Hematopoietic multipotent progenitor cell treated with erythropoietin and hydrocortisone succinate and interleukin-3 and kit ligand, for 6 days (in vitro differentiated cells): ENCODE measurements at places on chromosomes 6 and 20.

GRCh38 chr6:150053450-150053849, 15.5 kb downstream of the ULBP3 start:
- DNase-seq, result no peak

GRCh38 chr20:58449681-58450221, 60.7 kb downstream of the VAPB start:
- DNase-seq, result no peak

DNA sequence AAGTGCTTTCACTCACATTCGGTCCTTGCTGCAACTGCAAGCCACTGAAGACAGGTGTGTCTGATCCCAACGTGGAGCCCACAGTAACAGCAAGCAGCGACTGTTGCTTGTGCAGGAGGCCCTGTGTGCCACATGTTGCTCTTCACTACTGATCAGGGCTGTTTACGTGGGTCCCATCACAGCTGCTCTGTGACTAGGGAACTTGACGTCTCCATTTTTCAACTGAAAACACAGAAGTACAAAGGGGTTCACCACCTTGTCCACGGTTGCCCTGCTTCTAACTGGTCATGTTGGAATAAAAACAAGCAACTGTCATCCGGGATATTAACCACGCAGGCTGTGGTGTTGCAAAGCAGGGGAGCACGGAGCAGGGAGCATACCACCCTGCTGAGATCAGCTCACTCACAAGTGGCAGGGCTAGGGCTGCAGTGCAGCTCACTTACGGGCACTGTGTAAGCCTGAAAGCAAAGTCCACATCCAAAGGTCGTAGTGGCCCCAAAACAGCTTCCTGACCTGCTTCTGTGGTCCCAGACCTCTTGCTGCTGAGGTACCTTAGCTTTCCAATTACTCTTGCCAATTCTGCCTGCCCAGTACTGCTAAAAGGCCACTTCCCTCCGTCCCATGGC, 105.8 kb upstream of the DUSP22 start:
- no peak for DNase-seq

- DNase-seq, result no peak
These were observed 212.6 kb upstream of the PCSK2 start for GRCh38 chr20:17014217-17014616.

GRCh38 chr6:129009851-129010250, 126.9 kb downstream of the LAMA2 start:
- no peak for DNase-seq

DNA sequence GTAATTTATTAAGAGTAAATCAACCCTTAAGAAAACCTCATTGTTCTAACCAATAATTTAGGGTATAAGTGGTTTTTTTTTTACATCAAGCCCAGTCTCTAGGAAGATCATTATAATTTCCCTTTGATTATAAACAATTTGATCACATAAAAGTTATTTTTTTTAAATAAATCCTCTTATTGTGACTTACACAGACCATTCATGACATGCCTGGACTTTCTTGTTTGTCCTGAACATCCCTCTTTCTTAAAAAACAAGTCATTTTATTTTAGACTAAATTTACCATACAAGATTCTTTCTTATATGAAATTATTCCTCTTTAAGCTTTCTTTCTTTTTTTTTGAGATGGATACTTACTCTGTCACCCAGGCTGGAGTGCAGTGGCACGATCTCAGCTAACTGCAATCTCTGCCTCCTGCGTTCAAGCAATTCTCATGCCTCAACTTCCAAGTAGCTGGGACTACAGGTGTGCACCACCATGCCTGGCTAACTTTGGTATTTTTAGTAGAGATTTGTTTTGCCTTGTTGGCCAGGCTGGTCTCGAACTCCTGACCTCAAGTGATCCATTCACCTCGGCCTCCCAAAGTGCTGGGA, 53.6 kb upstream of the AGPAT4 start:
- peak; percentile 28 for DNase-seq

DNA sequence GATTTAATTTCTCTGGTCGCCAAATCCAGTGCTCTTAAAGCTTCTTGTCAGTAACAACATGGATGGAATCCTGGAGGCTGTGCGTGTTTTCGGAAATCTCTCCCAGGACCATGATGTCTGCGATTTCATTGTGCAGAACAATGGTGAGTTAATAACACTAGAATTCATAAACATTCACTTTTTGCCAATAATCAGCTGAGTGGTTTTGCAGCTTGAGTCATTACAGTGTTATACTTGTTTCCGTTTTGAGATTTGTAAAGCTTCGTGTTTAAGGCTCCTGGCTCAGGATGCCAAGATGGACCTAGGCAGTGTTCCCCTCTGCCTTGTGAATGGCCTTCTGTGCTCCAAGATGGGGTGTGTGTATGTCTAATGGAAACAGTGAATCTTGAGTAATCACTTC, 113.8 kb downstream of the ARMC2 start:
- DNase-seq, result no peak

GRCh38 chr6:80440496-80441115, 334.1 kb downstream of the BCKDHB start:
- no peak for DNase-seq

DNA sequence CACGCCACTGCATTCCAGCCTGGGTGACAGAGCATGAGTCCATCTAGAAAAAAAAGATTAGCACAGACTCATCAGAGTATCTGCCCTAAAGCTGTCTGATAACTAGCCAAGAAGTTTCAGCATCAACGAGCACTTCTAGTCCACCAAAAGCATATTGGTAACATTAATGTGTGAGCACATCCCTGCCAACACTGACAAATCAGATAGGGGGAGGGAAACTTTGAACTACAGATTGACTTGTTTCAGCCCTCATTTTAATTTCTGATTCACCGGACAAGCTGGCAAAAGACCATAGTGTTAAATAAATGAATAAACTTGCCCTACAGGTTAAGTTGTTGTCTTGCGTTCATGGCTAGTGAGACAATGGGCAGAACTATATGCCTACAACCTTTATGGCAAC, 7.7 kb upstream of the SEC63 start:
- no peak for DNase-seq

DNA sequence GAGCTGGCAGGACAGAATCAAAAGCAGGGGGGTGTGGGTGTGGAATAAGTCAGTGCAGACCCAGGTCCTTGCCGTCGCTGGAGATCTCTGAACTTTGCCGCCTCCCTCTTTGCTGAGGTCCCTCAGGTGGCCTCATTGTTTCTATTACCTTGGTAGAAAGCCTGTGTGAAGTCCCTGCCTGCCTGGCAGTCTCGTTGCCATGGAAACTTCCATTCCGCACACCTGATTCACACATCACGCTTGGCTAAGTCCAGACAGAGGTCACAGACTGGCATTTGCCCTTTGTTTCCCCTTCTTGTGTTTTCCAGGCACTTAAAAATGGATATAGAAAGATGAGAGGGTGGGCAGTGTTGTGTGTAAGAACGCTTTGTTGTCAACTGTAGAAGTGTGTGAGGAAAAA, 260.6 kb downstream of the PRL start:
- no peak for DNase-seq

- peak; percentile 88 for DNase-seq
These were observed 63.7 kb upstream of the CD2AP start for GRCh38 chr6:47413752-47414422.

- DNase-seq, result peak; percentile 81
These were observed 38.0 kb downstream of the PKHD1 start for GRCh38 chr6:52049252-52050050.

DNA sequence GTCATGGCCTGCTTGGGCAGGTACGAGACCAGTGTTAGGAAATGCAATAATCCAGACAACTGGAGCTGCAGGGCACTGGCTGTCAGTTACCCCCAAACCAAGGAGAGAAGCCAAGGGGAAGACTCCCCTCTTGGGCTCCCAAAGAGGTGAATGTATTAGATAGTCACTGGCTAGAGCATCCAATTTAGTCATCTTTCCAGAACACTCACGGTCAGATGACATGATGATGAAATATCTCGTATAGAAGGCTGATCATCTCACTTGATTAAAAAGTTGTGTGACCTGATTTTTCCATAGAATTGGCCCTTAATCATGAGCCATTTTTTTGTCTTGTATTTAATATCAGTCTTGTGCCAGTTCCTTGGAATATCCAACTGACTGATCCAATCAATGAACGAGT, 40.7 kb downstream of the SLC22A3 start:
- DNase-seq, result no peak

DNA sequence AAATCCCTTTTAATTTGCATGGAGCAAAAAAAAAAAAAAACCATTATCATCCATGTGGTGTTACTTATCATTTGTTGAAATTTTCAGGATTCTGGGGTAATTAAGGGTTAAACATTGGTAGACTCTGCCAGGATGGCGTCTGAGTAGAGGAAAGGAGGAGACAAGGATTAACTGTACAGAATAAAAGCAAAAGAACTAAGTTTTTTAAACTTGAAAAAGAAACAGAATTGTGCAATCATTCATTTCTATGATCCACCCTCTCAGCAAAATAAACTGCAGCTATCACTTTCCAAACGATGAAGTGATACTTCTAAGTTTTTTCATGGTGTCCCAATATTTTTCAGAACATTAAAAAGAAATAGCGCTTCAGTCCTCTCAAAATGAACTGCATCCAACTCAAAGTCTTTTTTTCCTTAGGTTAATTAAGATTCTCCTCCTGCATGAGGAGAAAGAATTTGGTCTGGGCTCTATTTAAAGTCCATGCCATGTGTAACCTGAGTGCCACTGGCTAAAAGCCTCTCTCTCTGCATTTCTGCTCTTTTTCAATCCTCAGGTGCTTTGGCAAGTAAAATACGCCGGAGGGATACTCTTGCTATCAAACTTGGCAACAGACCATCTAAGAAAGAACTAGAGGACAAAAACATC, 69.5 kb upstream of the LTV1 start:
- no peak for DNase-seq

DNA sequence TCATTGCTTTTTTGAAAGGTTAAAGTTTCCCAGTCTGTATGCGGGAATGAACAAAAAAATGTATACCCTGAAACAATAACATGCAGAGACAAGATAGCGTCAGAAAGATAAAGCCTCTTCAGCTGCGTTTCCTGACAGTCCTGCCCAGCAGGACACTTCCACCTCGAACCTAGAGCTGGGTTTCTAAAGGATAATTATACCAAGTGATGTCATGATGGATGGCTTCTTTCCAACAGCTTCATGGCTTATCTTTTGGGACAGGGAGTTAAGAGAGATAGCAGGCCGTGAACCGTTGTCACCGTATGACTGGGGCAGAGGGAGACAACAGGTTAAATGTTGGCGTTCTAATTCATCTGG, 267.6 kb upstream of the SGK1 start:
- DNase-seq, result peak; percentile 22

GRCh38 chr6:157981395-157982101, at the start of gene SYNJ2:
Gene SYNJ2 (plus strand): TSS chr6:157981863. CDS start chr6:157981962, 99 bp downstream.
- DNase-seq, result peak; percentile 73

DNA sequence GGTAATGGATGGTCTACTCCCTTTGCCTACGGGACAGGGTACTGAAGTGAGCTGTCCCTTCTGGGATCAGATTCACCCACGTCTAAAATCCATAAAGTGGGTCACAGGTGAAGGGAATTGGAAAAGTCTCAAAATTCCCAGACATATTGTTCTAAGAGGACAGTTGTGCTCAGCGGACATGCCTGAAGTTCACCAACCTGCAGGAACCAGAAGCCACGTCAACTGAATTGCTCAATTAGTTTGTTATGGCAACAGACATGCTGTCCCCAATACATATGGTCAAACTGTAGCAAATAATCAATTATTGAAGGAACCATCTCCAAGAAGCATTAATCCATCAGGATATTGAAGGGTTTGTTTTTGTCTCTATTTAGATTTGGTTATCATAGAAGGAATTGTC, 190.2 kb downstream of the FRK start:
- DNase-seq, result no peak

GRCh38 chr6:112235956-112236355, 18.4 kb downstream of the LAMA4 start:
- DNase-seq, result peak; percentile 53

- no peak for DNase-seq
These were observed 1.6 kb downstream of the INSM1 start for GRCh38 chr20:20369250-20370093.

- DNase-seq, result no peak
These were observed 35.0 kb downstream of the SERPINB1 start for GRCh38 chr6:2806644-2807043.

DNA sequence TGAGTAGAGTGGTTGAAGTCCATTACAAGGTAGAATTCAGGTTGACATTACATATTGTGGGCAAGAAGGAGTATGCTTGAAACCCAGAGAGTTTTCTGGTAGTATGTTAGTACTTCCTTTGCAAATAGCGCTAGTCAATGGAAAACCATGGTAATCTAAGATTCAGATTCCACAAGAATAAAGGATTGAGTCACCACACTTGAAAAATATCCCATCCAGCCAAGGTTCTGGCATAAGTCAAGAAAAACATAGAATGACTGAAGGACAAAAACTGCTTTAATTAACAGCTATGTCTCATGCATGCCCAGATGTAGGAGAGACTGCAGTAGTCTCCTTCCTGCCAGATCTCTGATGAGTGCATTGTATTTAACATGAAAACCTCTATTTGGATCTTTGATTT, 469.8 kb downstream of the BMP2 start:
- DNase-seq, result no peak

DNA sequence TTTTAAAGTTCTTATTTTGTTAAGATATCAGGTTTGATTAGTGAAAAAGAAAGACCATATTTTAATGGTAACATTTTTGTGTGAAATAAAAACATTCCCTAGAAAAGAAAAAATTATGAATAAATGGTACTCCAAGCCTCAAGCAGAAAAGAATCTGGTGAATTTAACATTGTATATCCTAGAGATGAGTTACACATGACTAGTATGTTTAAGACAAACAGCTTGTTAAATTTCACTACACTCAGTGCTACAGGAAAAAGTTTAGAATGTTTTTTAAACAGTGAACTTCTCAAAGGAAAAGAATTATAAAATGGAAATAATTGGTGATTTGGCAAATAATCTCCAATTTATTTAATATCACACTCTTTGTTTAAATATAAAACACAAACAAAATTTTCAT, 222.7 kb upstream of the MCHR2 start:
- no peak for DNase-seq

- DNase-seq, result no peak
These were observed 3.9 kb upstream of the TRDN start for GRCh38 chr6:123640567-123641187.

DNA sequence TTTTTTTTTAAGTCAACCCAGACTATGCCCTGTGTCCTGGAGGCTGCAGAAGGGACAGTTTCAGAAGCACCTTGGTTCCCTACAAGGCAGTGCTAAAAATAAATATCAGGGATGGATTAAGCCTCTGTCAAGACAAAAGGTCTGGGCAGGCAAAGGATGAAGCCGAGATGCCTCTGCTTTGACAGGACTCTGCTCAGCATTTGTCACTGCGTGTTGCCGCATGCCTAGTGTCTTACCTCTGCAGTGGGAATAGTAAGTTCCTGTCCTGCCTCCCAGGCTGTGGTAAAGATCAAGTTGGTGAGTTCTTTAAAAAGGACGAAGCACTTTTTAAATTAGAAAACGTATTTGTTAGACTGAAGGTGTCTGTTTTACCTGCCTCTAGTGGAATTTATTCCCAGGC, 15.1 kb downstream of the AAR2 start:
- DNase-seq, result no peak

GRCh38 chr6:138182939-138183789, 21.4 kb downstream of the ARFGEF3 start:
- DNase-seq, result no peak

- DNase-seq, result no peak
These were observed 325.2 kb upstream of the NT5E start for GRCh38 chr6:85124472-85125354.
